ENCODE measurements at places on chromosomes 4 and X.

GRCh38 chr4:19720610-19721009 is 531.1 kb upstream of the SLIT2 start:
- no peak for DNase-seq

- DNase-seq = no peak
These were observed 995.7 kb upstream of the PRKX start for GRCh38 chrX:4708970-4709760.

- DNase-seq = no peak
These were observed 18.6 kb downstream of the RXFP1 start for GRCh38 chr4:158540125-158540907.

- DNase-seq = no peak
These were observed 20.1 kb downstream of the CA5B start for GRCh38 chrX:15758140-15758539.

- DNase-seq = no peak
These were observed 40.0 kb downstream of the RBPJ start for GRCh38 chr4:26360864-26361263.

GRCh38 chr4:105154576-105154975 is 7.9 kb downstream of the TET2 start:
- no peak for DNase-seq

GRCh38 chr4:176013476-176014247 is 52.0 kb upstream of the WDR17 start:
- peak; percentile 91 for DNase-seq

- no peak for DNase-seq
These were observed 9.7 kb upstream of the ATP10D start for GRCh38 chr4:47475411-47475810.

DNA sequence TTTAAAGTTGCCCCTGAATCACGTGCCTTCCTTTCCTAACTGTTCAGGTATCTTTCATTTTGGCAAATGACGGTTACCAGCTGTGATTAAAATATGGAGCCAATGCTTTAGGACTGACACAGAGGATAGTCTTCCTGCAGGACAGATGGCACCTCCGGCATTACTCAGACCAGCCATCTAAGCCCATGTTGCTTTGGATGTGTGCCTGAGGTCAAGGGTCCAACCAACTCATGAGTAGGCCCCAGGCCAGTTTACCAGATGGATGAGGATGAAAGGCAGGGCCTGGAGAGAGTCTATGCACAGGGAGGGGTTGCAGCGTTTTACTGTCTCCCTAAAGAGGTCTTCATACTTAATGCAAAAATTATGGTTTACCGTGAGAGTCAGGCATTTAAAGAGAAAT is 174.0 kb upstream of the GATB start:
- DNase-seq = no peak

GRCh38 chrX:67721321-67721720 is 177.5 kb downstream of the AR start:
- no peak for DNase-seq

DNA sequence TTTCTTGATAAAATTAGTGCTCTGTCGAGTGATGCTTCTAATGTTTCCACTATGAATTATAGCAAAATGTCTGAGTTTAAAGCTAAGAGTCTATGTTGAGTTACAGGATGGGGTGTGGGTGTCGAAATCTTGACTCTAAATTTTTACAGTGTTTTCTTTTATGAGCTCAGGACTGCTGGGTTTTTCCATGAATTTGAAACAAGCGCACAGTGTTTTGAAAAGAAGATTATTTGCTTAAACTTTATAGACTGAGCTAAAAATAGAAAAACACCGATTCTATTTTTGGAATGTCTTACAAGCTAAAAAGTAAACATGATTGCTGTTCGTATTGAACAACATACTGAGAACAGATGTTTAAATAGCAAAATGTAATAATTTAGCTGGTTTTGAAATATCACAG is 7.5 kb downstream of the PTTG2 start:
- DNase-seq = no peak

- no peak for DNase-seq
These were observed 35.5 kb downstream of the RNF212 start for GRCh38 chr4:1077711-1078477.

GRCh38 chrX:74420196-74421035 is 877 bp upstream of the SLC16A2 start:
- no peak for DNase-seq

DNA sequence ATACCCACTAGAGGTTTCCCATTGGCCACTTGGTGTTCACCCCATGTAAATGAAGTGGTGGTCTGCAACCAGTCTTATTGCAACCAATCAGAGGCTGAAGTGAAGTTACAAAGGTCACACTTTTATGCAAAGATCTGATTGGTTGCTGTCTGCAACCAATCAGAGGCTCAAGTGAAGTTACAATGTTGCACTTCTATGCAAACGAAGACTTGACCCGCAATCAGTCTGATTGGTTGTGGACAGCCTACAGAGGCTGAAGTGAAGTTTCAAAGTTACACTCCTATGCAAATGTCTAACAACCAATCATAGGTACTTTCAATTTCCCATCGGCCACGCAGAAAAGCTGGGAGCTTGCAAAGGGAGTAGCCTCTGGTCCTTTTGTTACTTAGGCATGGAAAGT is 22.3 kb upstream of the XPNPEP2 start:
- DNase-seq = no peak

DNA sequence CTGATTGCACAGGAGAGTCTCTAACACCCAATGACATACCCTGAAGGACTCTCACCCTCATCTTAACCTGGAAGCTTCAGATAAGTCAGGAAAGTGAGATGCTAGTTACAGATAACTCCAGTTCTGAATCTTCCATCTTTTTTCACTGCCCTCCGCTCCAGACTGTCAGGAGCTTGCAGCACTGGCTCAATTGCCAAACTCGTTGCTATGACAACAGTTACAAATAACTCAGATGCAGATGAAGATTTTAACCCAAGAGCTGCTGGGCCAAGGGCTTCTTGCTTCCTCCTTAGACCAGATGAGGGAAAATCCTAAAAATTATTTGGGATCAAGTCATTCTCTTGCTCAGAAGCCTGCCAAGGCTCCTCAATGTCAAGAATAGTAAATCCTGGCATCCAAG is 109.1 kb upstream of the HUWE1 start:
- peak; percentile 52 for DNase-seq

DNA sequence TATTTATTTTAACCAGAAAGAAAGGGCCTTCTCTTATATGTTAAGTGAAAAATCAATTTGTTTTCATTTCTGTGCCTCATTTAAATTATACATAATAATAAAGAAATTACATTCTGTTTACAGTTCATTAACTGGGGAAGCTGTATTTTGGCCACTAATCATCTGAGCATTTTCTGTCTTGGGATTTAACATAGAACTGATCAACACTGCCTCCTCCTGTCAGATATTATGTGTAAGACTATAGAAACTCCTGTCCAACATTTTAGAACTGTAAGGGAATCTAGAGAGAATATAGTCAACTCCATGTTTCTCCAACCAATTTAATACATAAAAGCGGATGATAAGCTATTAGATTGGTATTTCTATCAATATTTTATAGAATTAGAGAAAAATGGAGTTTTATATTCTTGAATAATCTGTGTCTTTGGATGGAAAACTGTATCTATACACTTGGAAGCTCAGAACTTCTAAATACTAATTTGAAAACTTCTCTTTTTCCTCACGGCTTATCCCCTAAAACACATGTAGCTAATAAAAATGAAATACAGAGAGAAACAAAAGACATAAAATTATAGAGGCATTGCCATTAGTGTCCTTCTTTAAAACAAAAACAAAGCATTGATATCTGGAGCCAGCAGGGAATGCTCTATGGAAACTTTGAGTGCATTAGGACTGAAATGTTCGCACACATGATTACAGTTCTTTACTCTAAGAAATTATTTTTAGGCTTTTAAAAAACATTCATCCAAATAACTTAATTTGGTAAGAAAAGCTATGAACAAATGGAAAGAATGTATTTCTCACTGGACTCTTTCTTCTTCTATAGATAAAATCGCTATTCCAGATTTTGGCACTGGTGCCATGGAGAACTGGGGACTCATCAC is 33.1 kb downstream of the ENPEP start:
- peak; percentile 17 for DNase-seq

- DNase-seq = no peak
These were observed 569 bp upstream of the FHL1 start for GRCh38 chrX:136146614-136147314.

- no peak for DNase-seq
These were observed 633.4 kb downstream of the CENPC start for GRCh38 chr4:66911880-66912279.

DNA sequence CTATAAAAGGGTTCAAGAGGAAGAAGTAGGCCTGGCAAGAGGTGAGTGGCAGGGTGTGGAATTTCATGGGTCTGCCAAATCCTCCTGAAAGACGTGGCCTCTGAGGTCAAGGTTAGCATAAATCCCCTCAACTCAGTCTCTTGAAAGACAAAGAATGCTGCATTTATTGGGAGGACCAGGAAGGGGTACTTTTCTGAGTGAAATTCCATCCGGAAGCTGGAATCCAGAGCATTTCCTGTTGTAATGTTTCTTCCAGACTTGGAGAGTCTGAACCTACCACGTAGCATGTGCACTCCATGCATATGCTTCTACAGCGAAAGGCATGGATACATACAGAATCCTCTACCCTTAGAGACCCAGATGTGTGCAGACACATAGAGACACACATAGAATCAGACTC is 13.4 kb upstream of the FGD1 start:
- DNase-seq = no peak

GRCh38 chr4:4299006-4299405 is 9.0 kb downstream of the ZBTB49 start:
- DNase-seq = no peak

GRCh38 chrX:7904562-7904961 is 22.7 kb downstream of the PNPLA4 start:
- DNase-seq = no peak

GRCh38 chrX:135531813-135532212 is 11.4 kb downstream of the INTS6L start:
- DNase-seq = no peak

GRCh38 chrX:142613403-142613802 is 408.3 kb upstream of the MAGEC2 start:
- no peak for DNase-seq

- peak; percentile 62 for DNase-seq
These were observed 4.7 kb downstream of the RASGEF1B start for GRCh38 chr4:81466841-81467671.

DNA sequence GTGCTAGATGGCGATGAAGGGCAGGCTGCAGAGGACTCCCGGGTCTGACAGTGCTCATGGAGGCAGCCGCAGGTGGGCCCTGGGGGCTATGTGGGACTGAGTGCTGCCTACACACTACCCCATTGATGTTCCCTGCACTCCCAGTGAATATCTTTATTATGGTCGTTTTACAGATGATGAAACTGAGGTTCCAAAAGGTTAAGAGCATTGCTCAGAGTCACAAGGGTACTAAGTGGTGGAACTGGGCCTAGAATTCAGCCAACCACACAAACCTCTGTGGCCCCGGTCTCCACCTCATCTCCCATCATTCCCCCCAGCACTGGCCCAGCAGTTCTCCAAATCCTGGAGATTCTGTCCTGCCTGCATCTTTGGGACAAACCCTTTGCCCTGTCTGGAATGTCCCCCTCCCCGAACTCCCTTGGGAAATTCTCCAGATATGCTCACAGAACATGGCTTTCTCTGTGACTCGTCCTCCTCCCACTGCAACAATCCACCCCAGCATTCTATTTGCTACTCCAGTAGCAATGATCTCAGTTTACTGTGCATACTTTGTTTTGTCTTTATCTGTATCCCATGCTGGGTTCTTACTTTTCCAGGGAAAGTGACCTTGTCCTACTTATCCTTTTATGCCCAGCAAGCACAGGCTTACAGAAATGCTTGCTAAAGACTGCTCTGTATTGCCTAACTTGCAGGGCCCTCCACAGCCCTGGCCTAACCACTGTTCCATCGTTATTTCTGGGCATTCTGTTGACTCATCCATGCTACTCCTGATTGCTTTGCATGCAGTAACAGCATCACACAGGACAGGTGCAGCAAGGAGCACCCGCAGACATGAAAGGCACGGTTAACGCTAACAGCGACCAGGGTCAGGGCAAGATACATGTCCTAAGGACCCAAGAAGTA is 14.0 kb downstream of the PNMA6F start:
- no peak for DNase-seq
